ENCODE measurements at places on chromosomes 5 and 9.

DNA sequence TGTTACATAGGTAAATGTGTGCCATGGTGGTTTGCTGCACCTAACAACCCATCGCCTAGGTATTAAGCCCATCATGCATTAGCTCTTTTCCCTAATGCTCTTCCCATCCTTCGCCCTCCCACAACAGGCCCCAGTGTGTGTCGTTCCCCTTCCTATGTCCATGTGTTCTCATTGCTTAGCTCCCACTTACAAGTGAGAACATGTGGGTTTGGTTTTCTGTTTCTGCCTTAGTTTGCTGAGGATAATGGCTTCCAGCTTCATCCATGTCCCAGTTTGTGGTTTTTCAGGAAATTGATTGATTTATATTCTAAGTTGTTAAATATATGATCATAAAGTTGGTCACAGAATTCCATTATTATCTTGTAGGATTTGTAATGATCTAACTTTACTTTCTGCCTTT is 85.3 kb upstream of the CAST start:
- DNase-seq, result no peak

DNA sequence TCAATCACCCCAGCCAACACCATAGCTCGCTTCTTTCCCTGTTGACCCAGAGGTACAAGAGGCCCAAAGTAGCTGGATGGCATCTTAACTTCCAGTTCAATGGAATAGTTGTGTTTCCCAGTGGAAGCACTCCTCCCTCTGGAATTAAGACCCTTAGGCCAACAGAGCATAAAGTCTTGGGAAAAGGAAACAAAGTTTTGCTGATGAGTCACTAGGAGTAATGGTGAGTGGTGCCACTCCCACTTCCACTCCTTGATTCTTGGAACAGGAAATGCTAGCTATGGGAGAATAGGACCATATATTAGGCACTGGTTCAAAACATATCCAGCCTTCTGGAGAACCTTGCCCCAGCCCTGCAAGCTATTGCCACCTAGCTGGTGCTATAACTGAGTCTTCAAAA is 44.7 kb upstream of the LMX1B start:
- no peak for DNase-seq

- DNase-seq, result no peak
Measured at GRCh38 chr9:133280392-133280791, 5.4 kb upstream of the ABO start.

DNA sequence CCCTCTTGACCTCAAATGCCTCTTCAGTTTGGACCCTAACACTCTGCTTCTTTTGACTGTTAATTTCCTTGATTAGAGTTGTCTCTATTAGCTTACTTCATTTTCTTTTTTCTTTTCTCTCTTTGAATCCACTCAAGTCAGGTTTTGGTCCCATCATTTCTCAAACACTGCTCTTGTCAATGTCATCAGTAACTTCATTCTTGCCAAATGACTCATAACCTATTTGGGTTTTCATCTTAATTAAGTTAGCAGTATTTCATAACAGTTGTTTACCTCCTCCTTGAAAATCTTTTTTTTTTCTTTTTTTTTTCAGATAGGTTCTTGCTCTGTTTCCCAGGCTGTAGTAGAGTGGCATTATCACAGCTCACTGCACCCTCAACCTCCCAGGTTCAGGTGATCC is 119.6 kb downstream of the PARP8 start:
- DNase-seq, result no peak

DNA sequence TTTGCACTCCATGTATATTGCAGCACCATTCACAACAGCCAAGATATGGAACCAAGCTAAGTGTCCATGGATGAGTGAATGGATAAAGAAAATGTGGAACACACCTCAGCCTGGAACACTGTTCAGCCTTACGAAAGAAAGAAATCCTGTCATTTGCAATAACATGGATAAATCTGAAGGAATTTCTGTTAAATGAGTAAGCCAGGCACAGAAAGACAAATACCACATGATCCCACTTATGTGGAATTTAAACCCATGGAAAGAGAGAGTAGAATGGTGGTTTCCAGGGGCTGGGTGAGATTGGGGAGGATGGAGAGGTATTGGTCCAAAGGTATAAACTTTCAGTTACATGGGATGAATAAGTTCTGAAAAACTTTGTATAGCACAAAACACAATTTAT is 228.9 kb upstream of the CD180 start:
- no peak for DNase-seq

DNA sequence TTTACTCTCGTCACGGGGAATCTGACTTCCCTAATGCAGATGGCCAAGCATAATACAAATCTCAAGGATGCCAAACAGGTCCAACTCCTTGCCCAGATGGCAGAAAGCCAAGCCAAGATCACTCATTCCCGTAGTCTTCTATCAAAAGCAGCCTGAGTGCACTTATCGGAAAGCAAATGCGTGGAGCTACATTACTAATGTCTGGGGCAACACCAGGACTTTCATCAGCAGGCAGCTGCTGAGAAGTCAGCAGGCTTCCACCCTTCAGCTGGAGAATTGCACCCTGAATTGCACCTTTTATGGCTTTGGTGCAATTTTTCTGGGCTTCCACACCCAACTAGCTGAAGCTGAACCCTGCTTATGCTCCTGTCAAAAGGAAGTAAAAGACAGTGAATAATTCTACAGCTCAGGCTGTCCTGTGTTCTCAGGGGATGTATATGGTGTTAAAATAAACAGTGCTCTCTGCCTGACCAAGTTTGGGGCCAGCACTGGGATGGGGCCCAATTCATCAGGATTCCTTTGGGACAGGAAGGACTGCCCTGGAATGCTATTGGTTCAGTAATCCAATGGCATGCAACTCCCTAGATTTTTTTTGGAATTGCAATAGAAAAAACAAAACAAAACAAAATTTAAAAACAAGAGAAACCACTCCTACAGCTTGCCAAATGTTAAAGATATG is 92.6 kb downstream of the DPYSL3 start:
- DNase-seq, result no peak

GRCh38 chr9:130364619-130365322 is 80.0 kb upstream of the ASS1 start:
- DNase-seq, result no peak

DNA sequence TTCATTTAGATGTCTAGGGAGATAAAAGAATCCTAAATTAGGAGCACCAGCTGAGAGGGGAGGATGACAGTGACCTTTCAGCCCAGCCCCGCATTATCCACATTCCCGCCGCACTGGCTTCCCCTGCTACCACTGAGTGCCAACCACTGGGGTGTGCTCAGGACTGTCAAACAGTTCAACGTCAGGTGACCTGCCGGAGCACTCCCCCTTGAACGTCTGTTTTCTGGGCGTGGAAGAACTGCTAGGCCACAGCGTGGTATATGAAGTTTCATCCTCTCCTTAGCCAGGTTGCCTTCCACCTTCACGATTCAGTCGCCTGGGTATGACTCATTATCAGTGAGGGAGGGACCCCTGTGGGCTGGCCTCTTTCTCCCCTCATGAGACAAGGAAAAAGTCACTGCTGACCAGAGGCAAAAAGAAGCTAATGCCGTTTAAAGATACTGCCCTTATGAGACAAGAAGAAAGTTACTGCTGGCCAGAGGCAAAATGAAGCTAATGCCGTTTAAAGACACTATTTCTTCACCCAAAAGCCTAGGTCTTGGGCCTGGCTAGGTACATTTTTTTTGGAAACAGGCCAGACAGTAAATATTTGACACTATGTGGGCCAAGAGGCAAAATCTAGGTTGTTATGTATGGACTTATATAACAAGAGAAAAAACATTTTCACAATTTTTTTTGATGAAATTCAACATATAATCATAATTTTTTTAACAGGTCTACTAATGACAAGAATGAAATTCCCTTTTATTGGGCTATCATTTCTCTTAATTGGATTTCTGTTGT is 4.6 kb downstream of the NMRK1 start:
- no peak for DNase-seq

GRCh38 chr9:136793086-136793946 is 2.2 kb downstream of the TMEM141 start:
- peak; percentile 34 for DNase-seq

- no peak for DNase-seq
Measured at GRCh38 chr5:24788829-24789514, 144.2 kb upstream of the CDH10 start.

GRCh38 chr5:169294621-169295020 is 6.3 kb downstream of the SLIT3 start:
- DNase-seq, result no peak

- DNase-seq, result peak; percentile 45
Measured at GRCh38 chr9:114231273-114231672, 75.9 kb downstream of the COL27A1 start.

GRCh38 chr5:138596105-138596881 is 21.1 kb upstream of the HSPA9 start:
- no peak for DNase-seq

DNA sequence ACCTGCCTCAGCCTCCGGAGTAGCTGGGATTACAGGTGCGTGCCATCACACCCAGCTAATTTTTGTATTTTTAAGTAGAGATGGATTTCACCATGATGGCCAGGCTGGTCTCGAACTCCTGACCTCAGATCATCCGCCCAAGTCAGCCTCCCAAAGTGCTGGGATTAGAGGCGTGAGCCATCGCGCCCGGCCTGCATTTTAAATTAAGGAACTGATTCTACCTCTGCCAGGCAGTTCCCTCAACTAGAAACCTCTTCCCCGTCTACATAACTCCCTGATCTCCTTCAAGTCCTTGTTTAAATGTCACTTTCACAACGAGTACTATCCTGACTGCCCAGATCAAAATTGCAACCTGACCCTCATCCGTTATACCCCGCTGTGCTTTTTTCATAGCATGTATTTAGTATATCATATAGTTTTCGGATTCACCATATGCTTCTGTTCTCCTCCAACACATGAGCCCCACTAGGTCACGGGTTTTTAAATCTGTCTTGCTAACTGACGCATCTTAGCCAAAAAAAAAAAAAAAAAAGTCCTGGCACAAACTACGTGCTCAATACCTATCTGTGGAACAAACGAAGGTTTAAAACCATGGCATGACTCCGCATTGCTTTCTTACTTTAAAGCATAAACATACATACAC is 858 bp upstream of the SOWAHA start:
- DNase-seq, result no peak

- no peak for DNase-seq
Measured at GRCh38 chr5:177300236-177300880, 3.2 kb downstream of the RAB24 start.

GRCh38 chr5:36241631-36242533 is at the start of gene NADK2:
Gene NADK2 (minus strand): TSS chr5:36241925. CDS start chr5:36241798, 127 bp downstream.
- DNase-seq, result peak; percentile 99

- no peak for DNase-seq
Measured at GRCh38 chr9:9305600-9305999, 1307.2 kb downstream of the PTPRD start.

- no peak for DNase-seq
Measured at GRCh38 chr5:109656829-109657228, 32.9 kb upstream of the MAN2A1 start.

DNA sequence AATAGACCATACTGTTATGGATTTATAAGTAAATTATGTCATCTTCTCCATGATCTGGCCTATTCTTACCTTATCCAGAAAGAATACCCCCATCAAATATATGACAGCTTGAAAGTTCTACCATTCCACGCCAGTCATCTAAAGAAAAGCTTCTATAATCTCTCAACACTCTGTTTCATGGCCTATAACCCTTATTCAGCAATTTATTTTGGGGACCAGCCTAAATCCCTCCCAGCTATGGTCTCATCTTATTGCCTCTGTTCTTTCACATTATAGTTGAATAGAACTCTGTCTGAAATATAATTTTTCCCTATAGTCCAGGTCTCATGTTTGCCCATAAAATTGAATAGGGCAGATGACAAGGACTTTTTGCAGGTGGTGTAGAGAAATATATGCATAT is 2387.6 kb upstream of the WWC1 start:
- DNase-seq, result no peak

- DNase-seq, result peak; percentile 47
Measured at GRCh38 chr5:42057254-42057690, 132.2 kb downstream of the FBXO4 start.

GRCh38 chr9:116641292-116642059 is 45.6 kb upstream of the TRIM32 start:
- DNase-seq, result no peak

DNA sequence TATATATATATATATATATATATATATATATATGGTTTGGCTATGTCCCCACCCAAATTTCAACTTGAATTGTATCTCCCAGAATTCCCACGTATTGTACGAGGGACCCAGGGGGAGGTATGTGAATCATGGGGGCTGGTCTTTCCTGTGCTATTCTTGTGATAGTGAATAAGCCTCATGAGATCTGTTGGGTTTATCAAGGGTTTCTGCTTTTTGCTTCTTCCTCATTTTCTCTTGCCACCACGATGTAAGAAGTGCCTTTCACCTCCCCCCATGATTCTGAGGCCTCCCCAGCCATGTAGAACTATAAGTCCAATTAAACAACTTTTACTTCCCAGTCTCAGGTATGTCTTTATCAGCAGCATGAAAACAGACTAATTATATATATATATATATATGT is 52.3 kb upstream of the ADAMTS2 start:
- no peak for DNase-seq

DNA sequence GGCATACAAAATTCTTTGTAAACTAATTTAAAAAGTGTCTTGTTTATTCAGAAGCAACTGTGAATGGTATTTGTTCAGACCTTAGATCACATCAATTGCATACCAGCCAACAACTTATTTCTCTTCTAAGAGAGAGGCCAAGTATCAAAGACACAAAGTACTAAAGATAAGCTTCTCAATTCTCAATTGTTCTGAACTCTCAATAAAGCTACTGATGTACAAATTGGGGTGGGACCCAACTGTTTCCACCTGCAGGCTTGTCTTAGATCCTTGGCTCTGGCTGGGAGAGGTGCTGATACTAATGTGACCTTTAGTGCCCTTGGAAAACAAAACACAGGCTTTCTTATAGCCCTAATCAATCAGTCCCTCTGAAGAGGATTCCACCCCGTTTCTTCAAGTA is 22.1 kb downstream of the XRCC4 start:
- DNase-seq, result no peak

- no peak for DNase-seq
Measured at GRCh38 chr5:89816038-89816437, 593.5 kb downstream of the CETN3 start.

DNA sequence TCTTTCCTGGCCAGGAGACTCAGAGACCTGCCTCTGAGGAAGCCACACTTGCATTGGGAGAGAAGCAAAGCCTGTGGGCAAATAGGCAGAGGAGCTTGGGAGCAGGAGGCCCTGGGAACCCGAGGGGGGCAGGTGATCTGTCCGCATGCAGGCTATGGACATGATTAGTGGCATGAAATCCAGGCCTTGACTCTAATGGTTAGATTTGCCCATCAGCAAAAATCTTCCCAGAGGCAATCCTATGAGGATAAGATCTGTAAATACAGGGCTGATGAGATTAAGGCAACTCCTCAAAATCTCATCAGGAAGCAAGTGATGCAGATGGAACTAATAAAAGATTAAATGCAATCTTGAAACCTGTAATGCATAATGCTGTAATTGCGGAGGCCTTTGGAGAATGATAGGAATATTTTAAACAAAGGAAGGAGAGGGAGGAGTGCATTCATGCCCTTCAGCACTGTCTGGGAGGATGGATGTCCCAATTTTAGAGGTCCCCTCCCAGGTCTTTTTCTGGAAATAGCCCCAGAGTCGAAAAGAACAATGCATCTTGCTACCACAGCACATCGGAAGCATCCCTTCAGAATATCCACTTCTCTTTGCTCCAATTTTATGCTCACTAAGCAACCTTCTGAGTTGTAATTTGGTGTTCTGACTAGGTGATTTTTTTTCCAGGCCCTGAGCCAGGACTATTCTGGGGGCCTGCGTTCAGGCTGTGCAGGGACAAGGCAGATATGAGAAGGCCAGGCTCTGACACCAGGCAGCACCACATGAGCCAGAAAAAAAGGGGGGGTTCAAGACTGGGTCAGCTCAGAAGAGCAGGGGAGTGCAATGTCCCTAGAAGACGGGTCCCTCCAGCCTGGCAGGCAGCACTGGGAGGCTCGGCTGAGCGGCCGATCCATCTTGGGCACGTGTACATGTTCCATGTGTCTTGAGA is 66.5 kb downstream of the MED10 start:
- DNase-seq, result no peak
